ENCODE measurements at places on chromosomes 7 and 10.

- DNase-seq, result no peak
Measured at GRCh38 chr7:110204527-110204926, 886.4 kb upstream of the LRRN3 start.

- DNase-seq, result no peak
Measured at GRCh38 chr10:89540420-89540949, 5.1 kb upstream of the SLC16A12 start.

GRCh38 chr7:3279147-3279818 is 21.8 kb upstream of the SDK1 start:
- DNase-seq, result no peak

GRCh38 chr10:12795315-12796110 is 206.0 kb downstream of the CCDC3 start:
- no peak for DNase-seq

DNA sequence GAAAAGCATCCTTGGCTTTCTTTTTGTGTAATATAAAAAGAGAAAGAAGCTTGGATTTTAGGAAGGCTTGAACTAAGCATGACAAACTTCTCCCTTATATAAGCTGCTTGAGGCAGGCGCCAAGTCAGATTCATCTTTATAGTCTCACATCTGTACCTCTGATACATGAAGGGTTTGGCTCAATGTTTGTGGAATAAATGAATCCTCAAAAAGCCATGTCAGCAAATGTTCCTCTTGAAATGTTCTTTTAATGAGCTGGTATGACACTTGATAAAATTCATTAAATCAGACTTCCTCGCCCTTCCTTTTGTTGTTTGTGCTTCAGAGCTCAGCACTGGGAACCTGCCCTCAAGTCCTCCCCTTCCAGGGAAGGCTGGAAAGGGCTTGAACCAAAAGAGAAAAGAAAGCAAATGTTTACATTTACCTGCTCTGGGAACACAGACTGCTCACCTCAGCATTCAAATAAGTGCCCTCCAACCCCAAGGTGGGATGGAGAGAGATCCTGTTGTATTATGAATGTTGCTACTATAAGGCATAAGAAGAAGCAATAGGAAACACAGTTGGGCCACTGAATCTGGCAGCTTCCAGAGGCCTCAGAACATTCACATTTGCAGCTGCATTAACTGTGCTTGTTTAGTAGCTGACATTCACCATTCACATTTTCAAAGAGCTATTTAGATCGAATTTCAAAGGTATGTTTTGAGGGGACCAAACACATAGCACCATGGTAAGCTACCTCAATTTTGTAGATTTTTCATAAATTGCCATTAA is 212.6 kb downstream of the CACNA2D1 start:
- DNase-seq, result no peak

DNA sequence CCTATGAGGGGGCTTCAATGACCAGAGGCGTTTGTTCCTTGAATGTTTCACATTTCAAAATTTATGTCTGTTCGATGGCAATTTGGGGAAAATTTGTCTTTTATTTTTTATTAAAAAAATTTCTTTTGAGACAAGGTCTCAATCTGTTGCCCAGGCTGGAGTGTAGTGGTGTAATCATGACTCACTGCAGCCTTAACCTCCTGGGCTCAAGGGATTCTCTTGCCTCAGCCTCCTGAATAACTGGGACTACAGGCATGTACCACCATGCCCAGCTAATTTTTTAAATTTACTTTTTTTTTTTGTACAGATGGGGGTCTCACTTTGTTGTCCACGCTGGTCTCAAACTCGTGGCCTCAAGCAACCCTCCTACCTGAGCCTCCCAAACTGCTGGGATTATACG is 39.7 kb downstream of the OTUD1 start:
- no peak for DNase-seq

- DNase-seq, result no peak
Measured at GRCh38 chr10:129966370-129966888, 2.4 kb upstream of the EBF3 start.

GRCh38 chr10:17240616-17241015 is 12.6 kb downstream of the VIM start:
- DNase-seq, result no peak

- no peak for DNase-seq
Measured at GRCh38 chr7:11207565-11207964, 233.9 kb downstream of the PHF14 start.

DNA sequence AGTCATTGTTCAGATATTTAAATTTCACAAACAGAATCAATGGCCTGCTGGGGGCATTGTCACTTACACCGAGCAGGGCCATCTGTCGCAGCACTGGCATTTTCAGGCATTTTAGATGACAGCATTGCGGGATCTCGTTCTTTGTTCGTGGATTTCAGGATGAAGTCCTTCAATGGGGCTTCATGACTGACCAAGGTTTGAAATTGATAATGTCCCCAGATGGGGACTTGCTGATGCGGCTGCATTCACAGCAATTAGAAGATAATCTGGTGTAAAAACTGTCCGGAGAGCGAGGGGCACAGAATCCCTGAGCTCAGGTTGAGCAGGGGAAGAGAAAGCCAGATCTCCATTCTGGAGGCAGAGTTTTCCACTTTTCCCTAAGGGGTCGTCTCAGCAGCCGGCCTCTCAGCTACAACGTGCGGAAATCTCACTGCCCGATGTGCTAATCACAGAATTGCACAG is 1.9 kb upstream of the C7orf33 start:
- no peak for DNase-seq

DNA sequence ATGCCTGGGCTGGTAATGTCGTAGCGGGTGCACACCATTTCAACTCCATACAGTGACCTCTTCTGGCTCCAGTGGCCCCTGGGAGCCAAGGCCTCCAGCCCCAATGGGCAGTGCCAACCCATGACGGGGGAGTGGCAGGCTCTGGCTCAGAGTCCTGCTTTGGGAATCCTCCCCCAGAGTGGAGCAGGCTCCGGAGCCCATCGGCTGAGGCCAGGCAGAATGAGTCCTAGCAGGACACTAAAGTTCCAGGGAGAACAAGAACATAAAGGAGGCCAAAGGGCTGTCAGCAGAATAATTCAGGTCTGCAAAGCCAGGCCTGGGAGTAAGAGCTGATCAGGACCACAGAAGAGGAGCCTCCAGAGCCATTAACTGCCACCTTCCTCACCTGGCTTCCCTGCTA is 33.3 kb downstream of the LBX1 start:
- DNase-seq, result no peak

DNA sequence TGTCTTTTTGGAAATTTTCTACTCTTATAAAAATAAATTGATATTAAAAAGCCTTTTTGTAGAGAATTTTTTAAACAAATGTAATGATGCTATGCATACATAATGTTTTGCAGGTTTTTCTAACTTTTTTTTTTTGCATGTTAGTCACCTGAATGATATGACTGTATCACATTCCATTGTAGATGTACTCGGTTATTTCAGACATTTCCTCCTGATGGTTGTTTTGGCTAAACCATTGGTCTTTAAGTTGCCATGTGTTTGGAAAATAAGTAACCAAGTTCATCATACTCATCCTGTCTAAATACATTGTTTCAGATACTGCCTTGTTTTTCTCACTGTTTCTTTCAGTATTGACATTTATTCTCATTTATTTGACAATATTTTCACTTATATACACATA is 25.8 kb downstream of the NHLRC2 start:
- no peak for DNase-seq

GRCh38 chr7:4742852-4743251 is 32.6 kb upstream of the AP5Z1 start:
- DNase-seq, result no peak

GRCh38 chr10:15857107-15857575 is 3.2 kb downstream of the MINDY3 start:
- DNase-seq, result no peak

DNA sequence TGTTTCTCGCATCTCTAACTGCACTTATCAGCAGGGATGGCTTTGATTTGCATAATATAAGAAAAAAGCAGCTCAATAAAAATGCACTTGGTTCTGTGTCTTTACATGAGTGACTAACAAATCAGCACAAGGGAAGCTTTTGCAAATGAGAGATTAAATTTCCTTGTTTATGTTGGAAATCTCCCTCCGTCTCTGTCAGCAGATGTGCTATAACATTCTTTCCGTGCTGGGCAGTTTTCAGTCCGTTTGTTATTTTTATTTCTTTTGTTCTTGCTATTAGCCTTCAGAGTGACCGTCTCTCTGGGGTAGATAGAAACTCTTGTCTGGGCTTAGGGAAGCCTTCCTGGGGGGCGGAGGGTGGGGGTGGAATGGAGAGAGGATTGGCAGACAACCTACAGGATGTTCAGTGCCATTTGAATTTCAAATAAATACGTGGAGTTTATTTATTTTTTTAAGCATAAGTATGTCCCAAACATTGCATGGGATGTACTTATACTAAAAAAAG is 96.0 kb downstream of the GATA3 start:
- no peak for DNase-seq

GRCh38 chr7:123230603-123231002 is 30.8 kb upstream of the SLC13A1 start:
- no peak for DNase-seq

- DNase-seq, result no peak
Measured at GRCh38 chr7:24005517-24005916, 278.5 kb upstream of the NPY start.

- DNase-seq, result no peak
Measured at GRCh38 chr10:23070913-23071218, 24.5 kb upstream of the MSRB2 start.

DNA sequence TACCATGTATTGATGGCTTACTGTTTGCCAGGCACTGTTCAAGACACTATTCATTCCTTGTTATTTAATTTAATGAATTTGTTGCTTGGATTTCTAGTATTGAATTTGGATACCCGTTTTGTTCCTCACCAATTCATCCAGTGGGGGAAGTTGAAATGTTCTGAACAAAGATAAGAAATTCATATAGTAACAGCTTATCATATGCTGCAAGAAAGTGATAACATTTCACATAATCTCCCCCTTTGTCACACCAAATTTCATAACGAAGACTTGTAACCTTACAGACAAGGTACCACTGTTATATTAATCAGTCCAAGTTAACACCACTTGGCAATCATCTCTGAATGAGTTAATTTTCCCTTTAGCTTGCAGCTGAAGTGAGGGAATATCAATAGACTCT is 42.1 kb downstream of the SCIN start:
- DNase-seq, result no peak

GRCh38 chr7:30815388-30815854 is 44.2 kb downstream of the MINDY4 start:
- no peak for DNase-seq

DNA sequence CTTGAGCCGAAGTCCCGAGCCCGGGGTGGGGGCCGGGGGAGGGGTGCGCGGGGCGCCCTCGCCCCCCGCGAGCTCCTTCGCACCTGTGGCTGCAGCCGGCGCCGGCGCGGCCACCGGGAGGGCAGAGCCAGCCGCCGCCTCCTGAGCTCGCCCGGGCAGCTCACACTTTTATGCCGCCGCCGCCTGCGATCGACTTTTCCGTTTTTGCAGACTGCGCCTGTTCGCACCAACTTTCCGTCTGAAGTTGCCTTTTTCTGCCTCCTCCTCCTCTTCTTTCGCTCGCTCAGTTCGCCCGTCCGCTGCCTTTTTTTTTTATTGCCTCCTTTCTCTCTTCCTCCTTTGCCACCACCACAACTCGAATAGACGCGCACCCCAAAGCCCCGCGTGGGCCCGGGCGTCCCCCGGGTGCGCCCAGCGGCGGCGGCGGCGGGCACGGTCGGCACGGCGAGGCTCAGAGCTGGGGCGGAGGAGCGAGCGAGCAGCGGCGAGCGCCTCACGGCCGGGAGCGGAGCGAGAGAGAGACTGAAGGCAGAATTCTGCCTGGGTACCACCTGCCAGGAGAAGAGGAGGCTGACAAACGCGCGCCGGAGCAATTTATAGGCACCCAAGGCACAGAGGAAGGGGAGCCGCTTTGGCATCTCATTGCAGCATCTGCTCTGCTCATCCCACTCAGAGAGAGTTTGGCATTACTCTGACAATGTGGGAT is at the start of gene C1QL3:
Gene C1QL3 (minus strand): TSS at position 569 of the 706 bp plus-strand sequence. CDS start 814 bp downstream, outside the sequence.
- no peak for DNase-seq

- no peak for DNase-seq
Measured at GRCh38 chr10:86106616-86107015, 260.0 kb downstream of the GRID1 start.

DNA sequence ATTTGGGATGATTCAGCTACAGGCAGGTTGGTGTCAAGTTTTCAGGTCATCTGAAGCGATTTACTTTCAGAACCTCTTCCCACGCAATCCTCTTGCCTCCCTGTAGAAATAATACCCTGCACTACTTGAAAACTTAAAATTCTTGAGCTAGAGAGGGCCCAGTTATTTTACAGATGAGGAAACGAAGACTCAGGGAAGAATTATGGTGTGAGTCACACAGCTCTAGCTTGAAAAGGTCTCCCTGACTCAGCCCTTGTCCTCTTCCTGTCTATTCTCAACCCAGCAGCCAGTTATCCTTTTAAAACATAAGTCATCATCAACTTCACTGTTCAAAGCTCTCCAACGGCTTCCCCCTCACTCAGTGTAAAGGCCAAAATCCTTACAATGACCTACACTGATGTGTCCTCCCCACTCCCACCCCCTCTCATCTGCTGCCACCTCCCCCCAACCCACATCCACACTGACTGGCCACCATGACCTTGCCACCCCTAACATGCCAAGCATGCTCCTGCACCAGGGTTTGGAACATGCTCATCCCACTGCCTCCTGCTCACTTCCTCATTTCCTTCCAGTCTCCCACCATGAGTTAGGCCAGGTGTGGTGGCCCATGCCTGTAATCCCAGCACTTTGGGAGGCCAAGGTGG is 3.4 kb downstream of the DNMBP start:
- DNase-seq, result peak; percentile 92

DNA sequence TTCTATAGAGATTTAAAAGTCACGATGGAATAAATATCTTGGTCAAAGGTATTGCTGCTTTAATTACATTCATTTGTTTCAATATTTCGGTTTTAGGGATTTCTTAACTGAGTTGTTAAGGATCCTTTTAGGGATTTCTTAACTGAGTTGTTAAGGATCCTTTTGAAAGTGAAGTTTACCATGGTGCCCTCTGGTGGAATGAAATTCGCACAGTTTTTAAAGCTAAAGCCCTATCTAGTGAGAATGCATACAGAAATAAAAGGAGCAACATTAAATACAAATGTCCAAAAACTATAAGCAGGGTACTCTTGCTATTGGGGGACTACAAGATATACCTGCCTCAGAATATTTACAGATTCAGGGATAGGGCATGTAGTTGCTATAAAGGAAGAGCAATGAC is 193.7 kb downstream of the RNLS start:
- peak; percentile 15 for DNase-seq

DNA sequence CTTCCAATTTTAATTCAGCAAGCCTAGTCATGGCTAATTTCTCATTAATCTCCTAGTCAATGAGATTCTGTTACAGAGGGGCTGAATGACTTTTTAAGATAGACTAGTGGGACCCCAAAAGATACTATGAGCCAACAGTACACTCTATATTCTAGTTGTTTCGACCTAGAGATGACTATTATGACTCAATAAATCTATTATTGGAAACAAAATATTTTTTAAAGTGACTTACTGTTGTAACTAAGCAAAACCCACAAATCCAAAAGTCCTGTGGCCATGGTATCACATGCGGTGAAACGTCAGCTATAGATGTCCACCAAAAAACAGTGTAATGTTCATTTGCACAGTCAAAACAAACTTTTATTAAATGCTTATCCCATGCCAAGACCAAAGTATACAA is 95.3 kb upstream of the ADO start:
- DNase-seq, result no peak

- no peak for DNase-seq
Measured at GRCh38 chr10:114347791-114348190, 56.5 kb downstream of the AFAP1L2 start.

- no peak for DNase-seq
Measured at GRCh38 chr10:44971434-44971833, 7.2 kb downstream of the DEPP1 start.

Measured in GM04503 (cell line).